ENCODE measurements at places on chromosomes 3 and 15.

DNA sequence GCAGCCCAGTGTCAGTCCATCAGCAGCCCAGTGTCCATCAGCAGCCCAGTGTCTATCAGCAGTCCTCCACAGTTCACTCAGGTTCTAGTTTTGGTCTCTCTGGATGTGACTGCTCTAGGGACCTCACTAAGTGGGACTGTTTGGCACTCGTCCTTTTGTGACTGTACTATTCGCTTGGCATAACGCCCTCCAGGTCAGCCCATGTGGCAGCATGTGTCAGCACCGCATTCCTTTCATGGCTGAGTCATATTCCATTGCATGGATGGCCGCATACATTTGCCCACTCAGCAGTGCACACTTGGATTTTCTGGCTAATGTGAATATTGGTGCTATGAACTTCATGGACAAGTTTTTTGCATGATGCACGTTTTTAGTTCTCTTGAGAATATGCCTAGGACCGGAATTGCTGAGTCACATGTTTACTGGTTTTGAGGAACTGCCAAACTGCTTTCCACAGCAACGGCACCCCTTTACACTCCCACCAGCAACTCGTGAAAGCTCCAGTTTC is 16.4 kb downstream of the CHST13 start:
- DNase-seq, result no peak

DNA sequence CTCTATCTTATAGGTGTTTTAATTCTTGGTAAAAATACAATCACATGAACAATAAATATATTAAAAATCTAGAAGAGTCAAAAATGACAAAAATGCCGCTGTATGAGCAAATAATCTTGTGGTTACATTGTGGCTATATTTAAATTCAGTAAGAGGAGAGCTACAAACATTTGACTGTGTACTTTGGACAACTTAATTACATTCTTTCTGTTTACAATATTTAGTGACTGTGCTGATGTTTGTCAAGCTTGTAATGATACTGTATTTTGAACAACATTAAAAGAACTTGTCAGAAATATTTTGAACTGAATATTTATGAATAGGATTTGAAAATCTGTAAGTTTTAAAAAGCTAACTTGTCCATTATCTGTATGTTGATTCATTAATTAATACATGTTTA is 598.3 kb downstream of the SI start:
- DNase-seq, result no peak

DNA sequence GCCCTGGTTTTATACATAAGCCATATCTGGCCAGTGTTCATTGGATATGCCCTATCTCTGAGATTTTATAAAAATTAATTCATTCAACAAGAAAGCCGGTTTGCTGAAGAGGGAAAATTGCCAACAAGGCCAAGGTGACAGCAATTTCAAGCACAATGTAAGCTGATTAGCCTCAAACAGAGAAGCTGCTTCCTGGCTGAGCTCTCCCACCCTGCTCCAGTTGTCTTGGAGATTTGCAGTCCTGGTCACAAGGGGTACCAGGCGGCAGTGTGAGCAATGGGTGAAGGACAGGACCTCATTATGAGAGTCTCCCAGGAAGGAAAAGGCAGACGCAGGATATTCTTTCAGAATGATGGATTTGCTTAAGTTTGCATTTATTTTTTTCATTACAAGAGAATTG is 5.4 kb upstream of the THSD4 start:
- DNase-seq, result no peak

DNA sequence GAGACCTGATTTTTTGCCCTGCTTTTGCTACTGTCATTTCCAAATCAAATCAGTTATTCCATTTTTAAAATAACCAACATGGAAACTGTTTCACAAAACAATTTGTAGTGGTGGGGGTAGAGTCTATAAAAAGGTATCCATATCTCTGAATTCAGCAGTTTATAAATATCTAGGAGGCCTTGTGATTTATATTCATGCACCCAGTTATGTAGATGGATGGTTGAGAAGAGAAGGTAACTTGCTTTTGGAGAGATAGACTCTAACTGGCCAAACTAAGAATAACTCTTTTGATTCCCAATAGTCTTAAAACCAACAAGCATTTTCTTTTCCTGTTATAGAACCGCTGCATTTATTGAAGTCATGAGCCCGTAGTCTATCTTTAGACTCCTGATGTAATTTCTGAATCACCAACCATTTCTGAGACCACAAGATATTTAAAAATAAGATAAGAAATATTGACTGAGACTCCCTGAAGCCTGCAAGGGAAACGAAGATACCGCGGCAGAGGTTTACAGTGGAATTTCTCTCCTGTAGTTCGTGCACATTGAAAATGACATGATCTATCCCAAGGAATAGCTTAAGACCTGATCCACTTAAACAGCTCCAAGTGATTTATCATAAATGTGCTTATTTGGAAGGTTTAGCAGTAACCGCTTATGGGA is 68.5 kb downstream of the SAMMSON start:
- no peak for DNase-seq

DNA sequence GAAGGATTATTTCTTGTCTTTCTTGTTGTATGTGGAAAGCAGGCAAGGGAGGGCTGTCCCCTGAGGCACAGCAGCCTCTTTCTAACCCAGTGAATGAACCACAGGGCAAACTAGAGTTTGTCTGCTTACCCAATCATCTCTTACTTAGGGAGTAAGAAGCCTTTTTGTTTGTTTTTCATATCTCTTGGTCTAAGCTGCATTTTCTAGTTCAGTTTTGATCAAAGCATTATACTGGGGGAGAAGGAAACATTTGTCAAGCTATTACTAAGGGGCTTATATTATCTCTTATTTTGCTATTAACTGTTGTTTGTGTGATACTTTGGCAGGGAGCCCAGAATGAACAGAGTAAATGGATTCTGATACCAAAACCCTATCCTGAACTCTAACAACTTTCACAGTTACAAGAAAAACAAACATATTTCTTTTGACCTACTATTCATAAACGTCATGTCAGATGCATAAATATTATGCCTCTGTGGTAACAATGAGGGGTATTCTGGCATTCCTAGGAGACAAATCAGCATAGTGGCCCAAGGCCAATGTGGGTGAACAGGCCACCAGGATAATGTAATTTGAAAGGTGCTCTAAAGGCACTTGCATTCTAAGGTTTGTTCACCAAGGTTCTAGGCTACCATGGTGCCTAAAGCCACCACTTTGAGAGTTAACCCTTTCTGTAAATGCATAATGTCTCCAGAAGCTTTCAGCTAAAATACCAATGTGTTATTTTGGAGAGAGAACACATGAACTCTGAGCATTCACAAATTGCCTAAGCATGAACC is 271.6 kb upstream of the ZPLD1 start:
- DNase-seq, result no peak

DNA sequence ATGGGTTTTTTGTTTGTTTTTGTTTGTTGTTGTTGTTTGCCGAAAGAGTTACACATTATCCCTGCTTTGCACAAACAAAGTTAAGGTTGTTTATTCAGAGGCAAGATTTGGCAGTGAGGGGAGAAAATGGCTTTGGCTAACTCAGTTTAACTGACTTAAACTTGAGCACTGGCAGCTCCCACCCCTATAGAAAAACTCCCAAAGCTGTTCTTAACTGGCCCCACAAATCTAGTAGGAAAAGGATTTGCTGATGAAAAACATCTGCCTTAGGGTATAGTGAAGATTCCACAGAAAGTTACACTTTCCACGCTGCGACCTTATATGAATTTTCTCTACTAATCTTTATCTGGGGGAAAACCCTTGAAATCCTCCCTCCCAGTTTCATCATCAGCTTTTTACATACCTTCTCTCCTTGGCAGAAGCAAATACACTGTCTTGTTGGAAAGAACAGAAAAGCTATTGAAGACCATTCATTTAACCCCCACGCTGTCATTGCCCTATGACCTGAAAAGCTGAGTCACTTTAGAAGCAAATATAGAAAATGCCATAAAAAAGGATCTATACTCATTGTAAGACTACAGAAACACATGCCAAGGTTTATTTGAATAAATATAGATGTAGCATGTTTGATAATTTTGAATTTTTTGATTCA is 551.7 kb downstream of the NR2F2 start:
- no peak for DNase-seq

GRCh38 chr3:28207000-28207733 is 34.3 kb upstream of the CMC1 start:
- no peak for DNase-seq

DNA sequence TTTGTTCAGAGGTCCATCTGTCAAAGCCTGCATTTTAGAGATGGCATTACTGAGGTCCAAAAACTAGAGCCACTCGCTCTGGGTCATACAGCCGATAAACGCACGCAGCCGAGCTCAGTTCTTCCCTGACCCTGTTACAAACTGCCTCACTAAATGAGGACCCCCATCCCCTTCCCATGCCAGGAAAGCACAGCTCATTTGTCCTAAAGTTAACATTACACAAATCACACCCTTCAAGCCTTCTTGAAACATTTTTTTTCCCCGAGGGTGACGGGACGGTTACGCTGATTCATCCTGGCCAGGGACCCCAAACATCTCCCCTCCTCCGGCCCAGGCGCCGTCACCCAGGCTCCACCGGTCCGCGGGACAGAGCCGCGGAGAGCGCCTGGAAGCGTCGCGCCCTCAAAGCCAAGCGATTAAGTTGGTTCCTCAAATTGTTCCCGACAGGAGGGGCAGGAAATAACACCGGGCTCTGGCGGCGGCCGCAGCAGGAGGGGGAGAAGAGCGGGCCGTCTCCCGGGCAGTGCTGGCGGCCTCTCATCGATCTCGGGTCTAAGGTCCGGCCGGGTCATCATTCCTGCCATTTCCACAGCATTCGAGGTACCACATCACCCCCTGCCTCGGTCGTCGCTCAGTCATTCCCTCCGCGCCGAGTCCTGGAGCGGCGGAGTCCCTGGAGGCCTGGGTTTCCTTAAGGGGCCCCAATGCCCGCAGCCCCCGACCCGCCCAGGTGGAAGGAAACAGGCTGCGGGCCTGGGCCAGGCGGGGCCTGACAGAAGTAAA is 619 bp upstream of the CMTM8 start:
- no peak for DNase-seq

- DNase-seq, result no peak
Observed at GRCh38 chr3:13504161-13504831, 24.2 kb downstream of the HDAC11 start.

DNA sequence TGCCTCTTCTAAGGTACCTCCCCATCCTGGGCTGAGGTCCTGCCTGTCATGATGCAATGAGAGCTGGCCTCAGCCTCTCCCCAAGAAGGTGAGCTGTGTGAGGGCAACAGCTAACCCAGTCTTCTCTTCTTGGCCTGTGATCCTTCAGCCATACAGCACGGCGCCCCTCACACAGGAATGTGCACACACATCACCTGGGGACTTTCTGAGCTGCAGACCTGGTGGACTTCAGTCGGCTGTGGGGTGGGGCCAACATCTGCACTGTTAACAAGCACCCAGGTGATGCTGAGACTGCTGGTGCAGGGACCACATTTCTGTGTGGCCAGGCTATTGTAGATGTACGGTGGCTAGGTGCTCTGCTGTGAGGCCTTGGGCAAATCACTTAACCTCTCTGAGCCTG is 14.5 kb downstream of the HCN4 start:
- no peak for DNase-seq

- no peak for DNase-seq
Observed at GRCh38 chr3:123129532-123129931, 62.7 kb downstream of the PDIA5 start.

GRCh38 chr15:60797444-60798040 is 318.6 kb upstream of the ICE2 start:
- no peak for DNase-seq

DNA sequence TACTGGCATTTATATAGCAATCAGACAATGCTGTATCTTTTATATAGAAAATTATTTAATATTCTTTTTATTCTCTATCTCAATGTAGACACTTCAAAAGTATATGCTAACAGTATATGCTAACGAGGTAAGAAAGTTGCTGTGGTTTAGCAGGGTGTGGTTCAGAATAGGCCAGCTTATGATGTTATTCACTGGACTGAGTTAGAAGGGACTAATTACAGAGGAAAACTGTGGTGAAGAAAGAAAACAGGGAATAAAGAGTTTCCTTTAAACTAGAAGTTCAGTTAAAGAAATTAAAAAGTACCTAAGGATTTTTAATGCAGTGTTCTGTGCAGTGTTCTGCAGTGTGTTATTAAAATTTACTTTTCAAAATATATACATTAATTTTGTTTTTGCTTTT is 59.4 kb downstream of the MYO9A start:
- no peak for DNase-seq

DNA sequence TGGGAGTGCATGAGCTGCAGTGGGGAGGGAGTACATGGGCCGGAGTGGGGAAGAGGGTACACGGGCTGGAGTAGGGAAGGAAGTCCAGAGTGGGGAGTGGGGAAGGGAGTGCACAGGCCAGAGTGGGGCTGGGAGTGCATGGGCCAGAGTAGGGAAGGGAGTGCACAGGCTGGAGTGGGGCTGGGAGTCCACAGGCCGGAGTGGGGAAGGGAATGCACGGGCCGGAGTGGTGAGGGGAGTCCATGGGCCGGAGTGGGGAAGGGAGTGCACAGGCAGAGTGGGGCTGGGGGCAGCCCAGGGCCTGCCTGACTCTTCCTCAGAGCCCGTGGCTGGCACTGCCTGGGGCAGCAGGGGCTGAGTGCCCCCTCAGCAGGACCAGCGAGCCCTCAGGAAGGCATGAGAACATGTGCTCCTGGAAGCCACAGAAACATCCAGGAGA is 40.7 kb downstream of the KLF15 start:
- no peak for DNase-seq

GRCh38 chr3:33956776-33957175 is 158.3 kb downstream of the PDCD6IP start:
- no peak for DNase-seq

GRCh38 chr15:74627766-74628165 is 12.1 kb downstream of the CLK3 start:
- no peak for DNase-seq

DNA sequence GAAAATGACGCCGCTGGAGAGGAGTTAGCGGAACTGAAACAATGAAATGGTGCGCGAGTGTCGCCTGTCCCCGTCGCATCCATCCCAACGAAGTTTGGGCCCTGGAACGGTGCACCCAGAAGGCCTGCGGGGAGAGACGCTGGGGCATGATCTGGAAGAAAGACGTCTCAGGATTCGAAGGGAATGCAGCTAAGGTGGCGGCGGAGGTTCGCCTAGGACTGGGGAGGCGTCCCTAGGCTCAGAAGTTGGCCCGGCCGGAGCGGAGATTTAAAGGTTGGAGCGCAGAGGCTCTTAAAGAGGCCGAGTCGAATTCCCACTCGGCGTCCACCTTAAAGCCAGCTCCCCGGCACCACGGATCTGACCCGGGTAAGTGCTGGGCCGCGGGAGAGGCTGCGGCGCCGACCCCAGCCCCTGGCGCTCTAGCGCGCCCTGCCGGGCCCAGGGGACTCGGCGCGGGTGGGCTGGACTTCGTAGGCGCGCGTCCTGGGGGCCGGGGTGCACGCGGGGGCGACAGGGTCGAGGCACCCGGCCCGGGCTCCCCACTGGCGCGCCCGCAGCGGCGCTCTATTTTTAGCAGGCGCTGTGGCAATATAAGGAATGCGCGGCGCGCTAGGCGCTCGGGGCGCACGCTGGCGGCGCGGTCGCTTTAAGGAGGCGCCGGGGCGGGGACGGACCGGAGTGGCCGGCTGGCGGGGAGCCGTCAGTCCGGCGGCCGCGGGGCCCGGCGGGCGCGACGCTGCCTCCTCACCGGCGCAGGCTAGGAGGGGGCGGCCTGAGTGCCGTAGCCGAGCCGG is at the start of gene MRAS:
TSS of gene MRAS (plus strand) at position 620 of the 794 bp plus-strand sequence. CDS start 24,305 bp downstream, outside the sequence.
- DNase-seq, result peak; percentile 44
